Daoy (cell line): ENCODE measurements at places on chromosomes 16 and 17.

DNA sequence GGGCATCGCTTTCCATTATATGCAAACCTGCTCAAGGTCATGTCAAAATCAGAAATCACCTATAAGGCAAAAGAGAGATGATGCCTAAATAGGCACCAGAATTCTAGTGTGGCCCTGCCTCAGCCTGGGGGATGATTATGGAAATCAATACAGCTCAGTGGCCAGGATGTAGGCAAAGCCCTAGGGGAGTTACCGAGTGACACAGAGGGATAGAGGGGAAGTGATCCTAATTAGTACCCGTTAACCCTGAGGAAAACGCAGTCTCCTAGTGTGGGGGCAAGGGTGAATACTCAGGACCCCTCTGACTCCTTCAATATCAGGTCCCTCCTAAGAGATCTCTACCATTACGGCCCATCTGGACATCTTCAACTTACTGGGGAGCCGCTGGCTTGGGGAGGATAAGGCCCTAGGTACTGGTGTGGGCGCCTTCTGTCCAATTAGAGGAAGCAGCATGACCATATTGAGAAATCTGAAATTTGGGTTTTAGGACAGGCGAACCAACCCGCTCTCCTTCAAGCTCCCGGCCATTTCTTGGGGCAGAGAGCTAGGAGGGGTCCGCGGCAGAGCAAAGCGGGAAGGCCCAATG, 725 bp downstream of the NT5C3B start:
- no peak for DNase-seq

DNA sequence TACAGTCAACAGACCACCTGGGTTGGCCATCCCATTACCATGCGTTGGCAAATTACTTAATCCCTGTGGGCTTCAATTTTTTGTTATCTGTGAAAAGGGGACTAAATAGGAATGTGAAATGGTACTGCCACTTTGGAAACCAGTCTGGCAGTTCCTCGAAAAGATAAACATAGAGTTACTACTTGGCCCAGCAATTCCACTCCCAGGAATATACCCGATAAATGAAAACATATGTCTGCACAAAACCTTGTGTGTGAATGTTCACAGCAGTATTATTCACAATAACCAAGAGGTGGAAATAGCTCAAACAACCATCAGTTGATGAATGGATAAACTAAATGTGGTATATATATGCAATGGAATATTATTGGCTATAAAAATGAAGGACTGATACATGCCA, 87.9 kb downstream of the TANGO6 start:
- no peak for DNase-seq

DNA sequence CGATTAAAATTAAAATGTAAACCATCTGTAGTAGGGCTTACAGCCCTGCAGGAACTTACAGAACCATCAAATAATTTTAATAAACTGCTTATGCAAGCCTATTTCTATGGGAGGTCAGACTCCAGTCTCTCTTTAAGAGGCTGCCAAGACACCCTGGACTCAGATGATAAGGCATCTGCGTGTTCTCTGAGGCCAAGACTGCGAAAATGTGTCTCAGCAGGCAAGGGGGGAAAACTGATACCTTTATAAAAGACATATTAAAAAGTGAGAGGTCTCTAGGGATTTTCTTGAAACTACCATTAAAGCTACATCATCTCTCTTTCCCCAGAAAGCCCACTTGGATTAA, 32.2 kb downstream of the MPHOSPH6 start:
- DNase-seq = no peak

DNA sequence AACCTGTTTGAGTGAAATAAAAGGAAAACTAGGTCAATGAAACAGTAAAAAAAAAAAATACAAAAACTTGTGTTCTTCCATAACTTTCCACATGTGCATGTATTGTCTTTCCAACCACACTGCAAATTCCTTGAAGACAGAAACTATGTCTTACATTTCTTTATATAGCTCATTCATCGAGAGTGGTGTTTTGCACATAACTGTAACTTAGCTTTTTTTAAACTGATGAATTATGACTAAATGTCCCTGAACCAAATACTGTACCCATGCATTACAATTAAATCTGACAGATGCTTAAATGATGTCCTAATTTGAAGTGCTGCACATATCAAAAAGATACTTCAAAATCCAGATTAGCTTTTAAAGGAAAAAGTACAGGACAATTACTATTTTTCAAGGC, 50.1 kb downstream of the BRIP1 start:
- no peak for DNase-seq

GRCh38 chr16:27401768-27402568, at the start of gene IL21R:
TSS of gene IL21R (plus strand) at chr16:27402174. CDS start at chr16:27430072, 27,898 bp downstream.
- peak; percentile 45 for DNase-seq

DNA sequence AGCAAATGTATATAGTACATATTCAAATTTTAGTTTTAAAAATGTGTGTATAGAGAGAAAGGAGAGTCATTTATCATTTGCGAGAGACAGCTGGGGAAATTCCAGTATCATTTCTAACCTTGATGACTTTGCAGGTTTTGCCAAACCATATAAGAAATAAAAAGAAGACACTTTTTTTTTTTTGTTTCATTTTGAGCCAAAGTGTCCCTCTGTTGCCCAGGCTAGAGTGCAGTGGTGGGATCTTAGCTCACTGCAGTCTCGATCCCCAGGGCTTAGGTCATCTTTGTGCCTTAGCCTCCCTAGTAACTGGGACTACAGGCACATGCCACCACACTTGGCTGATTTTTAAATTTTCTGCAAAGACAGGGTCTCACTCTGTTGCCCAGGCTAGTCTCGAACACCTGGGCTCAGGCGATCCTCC, 38.4 kb upstream of the VWA3A start:
- DNase-seq = no peak

DNA sequence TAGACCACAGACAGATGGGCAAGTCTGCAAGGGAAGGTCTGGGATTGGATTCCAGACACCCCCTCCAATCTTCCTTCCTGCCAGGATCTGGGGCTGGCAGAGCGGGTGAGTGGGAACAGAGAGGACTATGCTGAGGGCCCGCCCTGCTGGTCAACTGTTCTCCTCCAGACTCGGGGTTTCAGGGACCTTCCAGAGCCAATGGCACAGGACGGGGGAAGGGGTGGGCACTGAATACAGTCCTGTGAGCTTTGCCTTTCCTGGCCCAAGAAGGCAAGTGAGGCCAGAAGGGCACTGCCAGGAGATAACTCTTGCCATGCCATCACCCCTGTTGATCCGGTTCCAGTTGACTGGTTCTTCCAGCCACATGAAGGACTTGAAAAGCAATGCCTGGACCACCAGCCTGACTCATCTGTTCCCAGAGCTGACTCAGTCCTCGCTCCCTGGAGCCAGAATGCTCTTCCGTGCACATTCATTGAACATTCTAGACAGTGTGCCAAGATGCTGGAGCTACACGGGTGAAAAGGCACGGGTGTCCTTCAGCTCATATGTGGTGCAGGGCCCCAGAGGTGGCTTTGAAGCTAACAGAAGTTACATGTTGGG, 533 bp upstream of the MEFV start:
- peak; percentile 82 for DNase-seq

DNA sequence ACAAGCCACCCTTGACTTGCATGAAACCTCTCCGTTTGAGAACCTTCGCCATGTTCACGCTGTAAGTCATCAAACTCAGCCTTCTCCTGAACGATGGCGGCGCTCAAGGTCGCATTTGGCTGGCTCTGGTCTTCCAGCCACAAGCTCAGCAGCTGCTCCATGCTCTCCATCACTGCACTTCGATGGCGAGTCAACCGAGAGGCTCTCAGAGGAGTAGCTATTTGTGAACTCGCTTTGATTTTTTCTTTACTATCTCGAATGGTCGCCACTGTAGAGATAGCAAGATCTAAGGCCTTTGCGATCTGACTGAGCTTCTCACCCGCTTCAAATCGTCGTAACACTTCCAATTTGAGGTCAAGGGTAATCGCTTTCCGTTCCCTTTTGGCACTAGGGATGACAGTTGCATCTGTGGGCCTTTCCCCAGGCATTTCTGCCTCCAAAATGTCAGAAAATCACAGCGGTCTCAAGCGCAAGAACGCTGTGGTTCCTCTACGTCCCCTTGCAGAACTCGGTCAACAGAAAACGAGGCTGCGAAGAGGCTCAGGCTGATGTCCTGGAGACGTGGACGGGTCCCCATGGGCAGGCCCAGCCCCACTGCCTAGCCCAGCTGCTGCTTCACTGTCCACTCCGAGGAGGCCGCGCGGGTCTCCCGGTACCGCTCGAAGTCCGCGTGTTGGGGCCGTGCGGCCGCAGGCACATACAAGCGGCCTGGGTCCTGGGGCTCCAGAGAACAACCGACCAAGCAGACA, 23.1 kb downstream of the DEF8 start:
- DNase-seq = no peak

DNA sequence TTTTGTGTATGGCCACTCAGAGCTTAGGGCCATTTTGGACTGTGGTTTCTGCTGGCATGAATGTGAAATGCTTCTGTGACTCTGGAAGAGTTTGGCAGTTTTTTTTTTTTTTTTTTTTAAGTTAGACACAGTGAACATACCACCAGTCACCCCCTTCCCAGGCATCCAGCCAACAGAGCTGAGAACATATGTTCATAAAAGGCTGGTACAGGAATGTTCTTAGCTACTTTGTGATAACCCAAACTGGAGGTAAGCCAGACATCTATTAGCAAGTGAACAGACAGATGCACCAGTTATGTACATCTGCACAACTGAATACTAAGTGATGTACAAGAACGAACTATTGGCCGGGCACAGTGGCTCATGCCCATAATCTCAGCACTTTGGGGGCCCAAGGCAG, 92.7 kb downstream of the ABCC1 start:
- DNase-seq = no peak

GRCh38 chr16:22782314-22782713, 31.6 kb upstream of the HS3ST2 start:
- no peak for DNase-seq

- DNase-seq = no peak
Observed at GRCh38 chr17:73729101-73729500, 84.9 kb upstream of the SDK2 start.

DNA sequence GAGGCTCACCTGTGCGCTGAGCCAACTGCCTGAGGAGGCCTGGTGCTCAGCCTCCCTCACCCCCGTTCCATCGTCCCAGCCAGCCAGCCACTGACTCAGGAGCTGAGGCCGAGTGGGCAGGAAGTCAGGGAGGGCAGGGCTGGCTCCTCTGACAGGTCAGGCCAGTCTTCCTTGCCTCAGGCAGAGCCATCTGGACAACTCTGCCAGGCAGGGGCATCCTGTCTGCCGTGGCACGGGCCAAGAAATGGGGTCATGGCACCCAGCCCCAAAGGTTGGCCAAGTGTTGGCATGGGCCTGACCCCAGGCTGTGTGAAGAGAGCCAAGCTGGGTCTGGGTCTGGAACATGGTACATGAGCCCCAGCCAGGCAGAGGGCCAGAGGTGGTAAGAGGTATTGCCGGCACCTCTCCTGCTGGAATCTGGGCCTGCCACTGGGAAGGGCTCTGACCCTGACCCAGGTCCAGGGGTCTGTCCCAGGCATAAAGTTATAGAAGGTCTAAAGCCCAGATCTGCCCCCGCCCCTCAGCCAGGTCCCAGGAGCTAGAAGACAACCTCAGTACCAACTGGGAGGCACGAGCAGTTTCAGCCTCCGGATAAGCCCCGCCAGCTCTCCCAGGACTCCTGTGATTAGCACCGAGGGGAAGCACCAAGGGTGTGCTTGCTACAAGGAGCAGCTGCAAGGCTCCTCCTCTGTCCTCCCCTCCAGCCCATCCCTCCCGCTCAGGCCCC, 2.5 kb upstream of the VASN start:
- peak; percentile 70 for DNase-seq

GRCh38 chr17:27896701-27897100, 3.5 kb upstream of the LYRM9 start:
- DNase-seq = no peak

DNA sequence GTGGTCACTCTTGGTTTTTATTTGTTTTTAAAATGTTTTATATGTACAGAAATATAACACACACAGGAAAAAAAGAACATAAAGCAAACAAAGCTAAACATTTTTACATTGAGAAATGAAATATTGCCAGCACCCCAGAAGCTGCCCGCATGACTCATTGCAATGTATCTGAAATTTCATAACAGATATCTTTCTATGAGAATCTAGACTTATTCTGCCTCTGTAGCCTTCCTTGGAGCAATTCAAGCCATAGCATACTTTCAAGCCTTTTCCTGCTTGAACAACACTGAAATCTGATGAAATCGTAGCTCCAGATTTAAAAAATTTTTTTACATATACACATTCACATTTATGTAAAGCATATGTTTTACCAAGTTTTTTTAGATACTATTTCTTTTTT, 86.9 kb downstream of the RBBP6 start:
- DNase-seq = no peak
